HepG2 (cell line): ENCODE measurements at places on chromosomes 5 and 9. TPM values are rescaled to one million over a fixed set of nuclear protein-coding genes. Genes with fewer than 3 reads are reported as not detected.
A peak's percentile ranks its signal among the peaks of the same experiment; 100 is the strongest.

GRCh38 chr5:72015103-72015548, 92.1 kb upstream of the MAP1B start:
- H3K4me3 ChIP-seq: peak overlapping the region; percentile 35; the same call in 1 of the 2 replicates
- no peaks in the 10 kb centered on the region; the same call in 2 of the 3 replicates for H3K27me3 ChIP-seq
- DNase-seq: peak; percentile 24

DNA sequence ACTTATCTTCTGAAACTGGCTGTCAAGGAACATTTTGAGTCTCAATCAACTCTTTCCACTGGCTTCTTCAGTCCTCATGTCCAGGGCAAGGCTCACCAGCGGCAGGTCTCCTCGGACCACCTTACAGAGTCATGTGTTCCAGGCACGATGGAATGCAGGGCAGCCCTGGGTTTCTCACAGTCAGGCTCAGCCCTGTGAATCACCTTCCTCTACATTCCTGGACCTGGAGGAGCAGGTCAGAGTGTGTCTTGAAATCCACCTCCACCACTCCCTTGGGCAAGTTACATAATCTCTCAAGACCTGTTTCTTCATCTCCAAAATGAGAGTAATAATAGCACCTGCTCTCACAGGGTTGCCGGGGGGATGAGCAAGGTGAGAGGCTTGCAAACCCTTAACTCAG, 16.0 kb downstream of the ENC1 start:
- H3K4me3 ChIP-seq: no peak overlapping the region
- H3K27ac ChIP-seq: no peak overlapping the region
- H3K27me3 ChIP-seq: no peaks in the 10 kb centered on the region

- H3K36me3 ChIP-seq: no peaks in the 10 kb centered on the region
- H3K27me3 ChIP-seq: peaks cover 27% of the 10 kb centered on the region; the same call in 2 of the 3 replicates
- no peak overlapping the region for H3K4me3 ChIP-seq
- H3K4me1 ChIP-seq: peaks cover 20% of the 10 kb centered on the region
Observed at GRCh38 chr5:180170106-180170809, 38.8 kb downstream of the RASGEF1C start.

- no peaks in the 10 kb centered on the region for H3K4me1 ChIP-seq
- no peak overlapping the region for H3K4me3 ChIP-seq
- DNase-seq: no peak
- no peaks in the 10 kb centered on the region for H3K27me3 ChIP-seq
- no peaks in the 10 kb centered on the region for H3K36me3 ChIP-seq
- H3K27ac ChIP-seq: no peak overlapping the region
Observed at GRCh38 chr5:94473936-94474335, 144.5 kb downstream of the KIAA0825 start.

GRCh38 chr5:54639621-54640020, 122.1 kb downstream of the SNX18 start:
- no peaks in the 10 kb centered on the region for H3K36me3 ChIP-seq
- no peaks in the 10 kb centered on the region for H3K4me1 ChIP-seq
- H3K27ac ChIP-seq: no peak overlapping the region
- H3K27me3 ChIP-seq: no peaks in the 10 kb centered on the region

GRCh38 chr5:79488775-79489174, 25.2 kb downstream of the HOMER1 start:
- H3K4me1 ChIP-seq: peaks cover 5% of the 10 kb centered on the region; the same call in 1 of the 2 replicates
- no peaks in the 10 kb centered on the region for H3K27me3 ChIP-seq
- no peak overlapping the region for H3K4me3 ChIP-seq
- no peak for DNase-seq

GRCh38 chr5:173727839-173728778, 111.7 kb upstream of the BOD1 start:
- DNase-seq: peak; percentile 70
- peaks cover 29% of the 10 kb centered on the region for H3K4me1 ChIP-seq
- no peak overlapping the region for H3K4me3 ChIP-seq
- peak overlapping the region; percentile 60 for H3K27ac ChIP-seq
- H3K27me3 ChIP-seq: no peaks in the 10 kb centered on the region

DNA sequence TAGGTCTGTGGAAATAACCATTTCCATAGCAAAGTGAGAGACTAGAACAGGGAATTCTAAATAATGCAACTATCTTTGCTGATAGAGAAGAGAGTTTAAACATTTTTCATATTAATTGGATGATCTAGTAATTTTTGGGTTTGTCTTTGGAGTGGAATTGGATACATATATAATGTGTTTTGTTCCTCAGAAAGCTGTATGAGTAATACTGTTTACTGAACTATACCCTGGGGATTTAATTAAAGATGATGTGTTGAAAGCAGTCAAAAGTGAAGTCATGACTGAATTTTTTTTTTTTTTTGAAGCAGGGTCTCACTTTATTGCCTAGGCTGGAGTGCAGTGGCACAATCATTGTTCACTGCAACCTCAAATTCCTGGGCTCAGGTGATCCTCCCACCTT, 17.9 kb downstream of the FER start:
- H3K4me3 ChIP-seq: no peak overlapping the region
- DNase-seq: no peak
- H3K27ac ChIP-seq: no peak overlapping the region
- no peaks in the 10 kb centered on the region for H3K27me3 ChIP-seq
- no peaks in the 10 kb centered on the region for H3K4me1 ChIP-seq

DNA sequence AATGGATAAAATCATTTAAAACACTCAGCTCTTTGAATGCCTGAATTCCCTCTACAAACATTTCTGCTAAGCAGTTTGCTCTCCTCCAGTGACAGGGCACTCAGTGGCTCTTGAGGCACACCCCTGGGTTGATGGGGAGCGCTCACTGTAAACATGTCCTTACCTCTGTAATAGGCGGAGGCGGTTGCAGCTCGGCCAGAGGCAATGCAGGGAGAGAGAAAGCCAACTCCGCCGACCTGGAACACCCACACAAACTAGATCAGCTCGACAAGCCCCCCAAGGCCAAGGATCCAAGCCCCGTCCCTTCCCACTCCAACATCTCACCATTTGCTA, 329 bp downstream of the CDC23 start:
- DNase-seq: no peak
- H3K27me3 ChIP-seq: no peaks in the 10 kb centered on the region; the same call in 2 of the 3 replicates
- peaks cover 20% of the 10 kb centered on the region for H3K4me1 ChIP-seq
- peak overlapping the region; percentile 83 for H3K27ac ChIP-seq
- peaks cover 5% of the 10 kb centered on the region for H3K36me3 ChIP-seq
- H3K4me3 ChIP-seq: peak overlapping the region; percentile 97

GRCh38 chr5:149829954-149830353, 99.8 kb downstream of the PPARGC1B start:
- DNase-seq: no peak
- no peaks in the 10 kb centered on the region; the same call in 1 of the 2 replicates for H3K36me3 ChIP-seq
- no peaks in the 10 kb centered on the region for H3K27me3 ChIP-seq
- H3K4me1 ChIP-seq: no peaks in the 10 kb centered on the region

DNA sequence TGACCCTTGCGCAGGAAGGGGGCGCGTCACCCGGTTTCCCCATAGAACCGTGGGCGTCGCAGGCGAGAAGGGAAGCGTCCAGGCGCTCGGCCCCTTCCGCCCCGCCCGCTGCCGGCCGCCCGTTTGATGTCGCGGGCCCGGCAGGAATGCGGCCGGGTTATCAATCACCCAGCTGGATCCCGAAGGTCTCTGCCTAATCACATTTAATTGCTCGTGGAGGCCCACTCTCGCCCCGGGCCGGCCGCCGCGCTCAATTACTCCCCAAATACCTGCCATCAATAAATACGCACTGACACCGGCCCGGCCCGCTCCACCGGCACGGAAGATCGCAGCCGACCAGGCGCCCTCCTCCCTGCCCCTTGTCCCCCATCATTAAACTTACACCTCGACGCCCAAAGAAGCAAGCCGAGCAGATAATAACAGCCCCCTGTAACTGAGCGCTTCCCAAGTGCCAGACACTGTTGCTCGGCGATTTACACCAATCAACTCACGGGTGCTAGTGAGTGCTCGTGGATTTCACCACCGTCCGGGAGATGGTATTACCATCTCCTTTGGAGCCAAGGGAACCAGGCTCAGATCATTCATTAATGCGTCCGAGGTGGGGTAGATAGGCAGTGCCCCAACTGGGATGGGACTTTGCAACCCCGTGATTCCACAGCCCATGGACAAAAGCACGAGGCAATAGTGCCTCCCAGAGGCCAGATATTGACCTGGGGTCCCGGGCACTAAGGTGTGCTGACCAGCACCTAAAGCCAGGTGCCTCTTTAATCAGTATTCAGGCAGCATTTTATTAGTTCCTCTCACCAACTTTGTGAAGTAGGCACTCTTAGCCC, 11.3 kb downstream of the MSX2 start:
- H3K36me3 ChIP-seq: no peaks in the 10 kb centered on the region
- no peaks in the 10 kb centered on the region for H3K4me1 ChIP-seq
- H3K4me3 ChIP-seq: no peak overlapping the region
- H3K27me3 ChIP-seq: peaks cover 4% of the 10 kb centered on the region

GRCh38 chr9:133930682-133931485, 61.2 kb downstream of the VAV2 start:
- DNase-seq: no peak
- H3K27me3 ChIP-seq: no peaks in the 10 kb centered on the region
- H3K27ac ChIP-seq: no peak overlapping the region
- H3K4me3 ChIP-seq: no peak overlapping the region

DNA sequence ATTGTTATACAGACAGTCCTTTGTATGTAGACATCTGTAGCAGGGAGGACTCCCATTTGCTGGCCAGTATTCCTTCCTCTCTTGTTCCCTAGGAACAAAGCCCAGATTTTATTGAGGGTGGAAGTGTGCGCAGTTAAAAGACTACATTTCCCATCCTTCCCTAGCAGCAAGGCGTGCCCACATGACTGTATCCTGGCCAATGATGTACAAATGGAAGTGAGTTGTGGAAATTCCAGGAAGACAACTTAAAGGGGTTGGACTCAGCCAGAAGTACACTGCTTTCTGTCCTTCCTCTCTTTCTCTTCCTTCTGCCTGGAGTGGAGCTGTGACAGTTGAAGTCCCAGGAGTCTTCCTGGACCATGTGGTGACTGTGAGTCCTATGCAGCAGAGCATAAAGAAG, 89.0 kb downstream of the HRH2 start:
- H3K27ac ChIP-seq: no peak overlapping the region
- no peak for DNase-seq
- H3K4me3 ChIP-seq: no peak overlapping the region
- no peaks in the 10 kb centered on the region for H3K36me3 ChIP-seq
- no peaks in the 10 kb centered on the region; the same call in 1 of the 2 replicates for H3K27me3 ChIP-seq

GRCh38 chr5:38528162-38528703, 28.2 kb downstream of the LIFR start:
- H3K27ac ChIP-seq: peak overlapping the region; percentile 68
- no peaks in the 10 kb centered on the region for H3K27me3 ChIP-seq
- peaks cover 30% of the 10 kb centered on the region; the same call in 2 of the 3 replicates for H3K36me3 ChIP-seq
- H3K4me1 ChIP-seq: peaks cover 46% of the 10 kb centered on the region

Gene CCL27
- not detected in 2 replicates for polyA plus RNA-seq

Gene C1QTNF2
- not detected in 2 replicates for polyA plus RNA-seq

Gene KIAA0825
- polyA plus RNA-seq: 0.05 and 0.13 TPM in 2 replicates

Gene AFAP1L1
- 0.67 and 1.0 TPM in 2 replicates for polyA plus RNA-seq

Gene STK32A
- not detected in 2 replicates for polyA plus RNA-seq

Gene IFNA21
- polyA plus RNA-seq: not detected in 2 replicates

Gene IL31RA
- 0.05 TPM in 1 of 2 replicates, not detected in the other for polyA plus RNA-seq

Gene LCN10
- polyA plus RNA-seq: 0.61 and 0.84 TPM in 2 replicates

Gene PGM5
- 0.01 TPM in 1 of 2 replicates, not detected in the other for polyA plus RNA-seq

Gene CCNI2
- polyA plus RNA-seq: 0.03 TPM in 1 of 2 replicates, not detected in the other

Gene CTSV
- 8.4 and 10.6 TPM in 2 replicates for polyA plus RNA-seq

Gene CAMK2A
- polyA plus RNA-seq: 0.16 TPM in 1 of 2 replicates, not detected in the other

Gene FAM240B
- not detected in 2 replicates for polyA plus RNA-seq
